ENCODE measurements at places on chromosomes 2 and 18.

- no peak for DNase-seq
Measured at GRCh38 chr2:24712296-24712695, 80.9 kb downstream of the PTRHD1 start.

GRCh38 chr2:6822406-6822805, 43.3 kb downstream of the CMPK2 start:
- no peak for DNase-seq

- no peak for DNase-seq
Measured at GRCh38 chr2:99715956-99716355, 226.1 kb upstream of the REV1 start.

GRCh38 chr2:108388045-108388444, 10.3 kb downstream of the SULT1C4 start:
- no peak for DNase-seq

- no peak for DNase-seq
Measured at GRCh38 chr2:150060341-150060740, 427.1 kb downstream of the RND3 start.

- no peak for DNase-seq
Measured at GRCh38 chr18:62715436-62715758, at the start of gene PHLPP1. Gene PHLPP1, plus strand, starts transcription at chr18:62715541. Its CDS starts 143 bp downstream, at chr18:62715684.

DNA sequence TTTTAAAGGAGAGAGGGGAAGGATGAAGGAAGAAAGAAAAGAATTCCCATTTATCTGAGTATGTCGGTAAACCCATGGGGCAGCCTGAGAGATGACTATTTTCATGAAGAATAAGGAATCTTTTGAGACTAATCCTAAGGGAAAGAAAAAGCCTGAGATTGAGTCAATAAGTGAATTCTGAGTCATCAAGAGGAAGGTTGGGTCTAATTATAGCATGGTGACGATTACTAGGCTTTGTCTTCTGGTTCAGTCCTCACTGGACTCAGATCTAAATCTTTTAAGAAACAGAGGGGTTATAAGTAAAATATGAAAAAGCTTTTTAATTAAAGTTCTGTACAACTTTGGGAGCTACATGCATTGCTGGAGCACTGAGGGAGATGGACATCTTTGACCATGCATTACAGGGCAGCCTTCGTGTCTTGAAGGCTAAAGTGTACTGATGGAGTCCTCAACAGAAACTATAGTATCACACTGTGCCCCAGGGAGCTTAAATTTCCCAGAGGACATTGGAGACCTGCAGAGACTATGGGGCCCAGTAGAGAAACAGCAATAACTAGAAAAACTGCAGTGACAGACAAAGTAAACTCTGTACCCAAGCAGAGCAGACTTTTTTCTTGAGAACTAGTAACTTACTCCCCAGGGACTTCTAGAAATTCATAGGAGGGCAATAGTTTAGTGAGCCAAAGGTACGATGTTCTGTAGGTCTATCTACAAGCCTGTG, 260.9 kb downstream of the RAD51AP2 start:
- no peak for DNase-seq

Measured in GM12864 (cell line).